ENCODE measurements at places on chromosomes 3 and 15.

- DNase-seq, result no peak
Observed at GRCh38 chr3:187899246-187899645, 154.0 kb upstream of the BCL6 start.

- DNase-seq, result no peak
Observed at GRCh38 chr3:135834465-135834864, 131.1 kb upstream of the PPP2R3A start.

DNA sequence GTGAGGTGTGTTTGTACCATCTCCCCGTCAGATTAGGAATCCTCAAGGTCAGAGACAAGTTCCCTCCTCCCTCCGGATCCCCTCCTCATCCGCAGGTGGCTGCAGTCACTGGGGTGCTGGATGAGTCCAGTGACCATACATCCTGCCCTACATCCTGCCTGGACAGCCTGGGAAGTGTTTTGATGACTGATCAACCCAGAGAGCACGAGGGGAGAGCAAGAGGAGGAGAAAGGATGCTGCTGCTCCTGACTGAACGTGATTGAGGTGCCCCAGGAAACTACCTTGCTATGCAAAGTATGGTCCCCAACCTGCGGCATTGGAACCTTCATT, 65.1 kb downstream of the SLC12A8 start:
- no peak for DNase-seq

DNA sequence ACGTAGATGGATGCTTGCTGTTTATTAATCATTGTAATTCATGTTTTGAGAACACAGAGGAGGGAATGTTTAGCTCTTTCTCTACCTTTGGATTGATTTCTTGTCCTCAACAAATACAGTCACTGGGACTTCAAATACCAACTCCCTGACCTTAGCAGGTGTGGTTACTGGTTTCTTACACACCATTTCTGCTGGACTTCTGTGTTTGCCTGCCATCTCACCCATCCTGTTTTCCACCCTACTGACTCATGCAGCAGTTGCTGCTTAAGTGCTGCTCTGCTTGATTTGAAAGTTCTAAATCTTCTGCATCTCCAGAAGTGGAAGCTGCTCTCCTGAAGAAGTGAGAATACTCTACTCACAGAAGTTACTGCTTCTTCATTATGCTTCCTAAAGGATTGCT, 170.3 kb downstream of the ZPLD1 start:
- DNase-seq, result no peak

DNA sequence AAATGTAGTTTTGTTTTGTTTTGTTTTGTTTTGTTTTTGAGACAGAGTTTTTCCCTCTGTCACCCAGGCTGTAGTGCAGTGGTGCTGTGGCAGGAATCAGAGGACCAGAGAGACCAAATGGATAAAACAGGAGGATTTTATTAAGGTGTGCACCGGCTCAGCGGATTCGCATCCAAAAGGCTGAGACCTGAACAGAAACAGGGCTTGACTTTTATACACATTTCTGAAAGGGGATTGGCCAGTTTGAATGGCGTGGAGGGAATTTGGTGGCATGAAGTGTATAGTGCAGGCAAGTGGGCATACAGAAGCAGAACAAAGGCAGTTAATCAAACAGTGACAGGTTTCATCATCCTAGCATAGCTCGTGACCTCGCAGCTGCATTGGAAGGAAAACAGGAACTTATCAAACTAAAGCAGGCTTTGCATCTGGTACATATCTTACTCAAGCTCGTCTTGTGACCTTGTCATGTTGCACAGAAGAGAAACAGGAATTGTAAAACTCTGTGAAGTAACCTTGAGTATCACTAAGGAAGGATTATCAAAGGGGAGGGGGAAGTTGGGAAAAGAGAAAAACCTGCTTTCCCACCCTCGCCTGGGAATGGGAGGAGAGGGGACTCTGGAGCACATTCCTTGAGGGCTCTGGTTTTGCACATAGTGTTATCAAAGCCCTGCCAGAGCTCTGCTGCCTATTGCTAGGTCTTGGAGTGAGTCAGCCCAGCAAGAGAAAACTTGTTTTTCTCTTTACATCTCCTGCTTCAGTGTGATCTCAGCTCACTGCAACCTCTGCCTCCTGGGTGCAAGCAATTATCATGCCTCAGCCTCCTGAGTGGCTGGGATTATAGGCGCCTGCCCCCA, 38.5 kb downstream of the C3orf62 start:
- DNase-seq, result no peak

DNA sequence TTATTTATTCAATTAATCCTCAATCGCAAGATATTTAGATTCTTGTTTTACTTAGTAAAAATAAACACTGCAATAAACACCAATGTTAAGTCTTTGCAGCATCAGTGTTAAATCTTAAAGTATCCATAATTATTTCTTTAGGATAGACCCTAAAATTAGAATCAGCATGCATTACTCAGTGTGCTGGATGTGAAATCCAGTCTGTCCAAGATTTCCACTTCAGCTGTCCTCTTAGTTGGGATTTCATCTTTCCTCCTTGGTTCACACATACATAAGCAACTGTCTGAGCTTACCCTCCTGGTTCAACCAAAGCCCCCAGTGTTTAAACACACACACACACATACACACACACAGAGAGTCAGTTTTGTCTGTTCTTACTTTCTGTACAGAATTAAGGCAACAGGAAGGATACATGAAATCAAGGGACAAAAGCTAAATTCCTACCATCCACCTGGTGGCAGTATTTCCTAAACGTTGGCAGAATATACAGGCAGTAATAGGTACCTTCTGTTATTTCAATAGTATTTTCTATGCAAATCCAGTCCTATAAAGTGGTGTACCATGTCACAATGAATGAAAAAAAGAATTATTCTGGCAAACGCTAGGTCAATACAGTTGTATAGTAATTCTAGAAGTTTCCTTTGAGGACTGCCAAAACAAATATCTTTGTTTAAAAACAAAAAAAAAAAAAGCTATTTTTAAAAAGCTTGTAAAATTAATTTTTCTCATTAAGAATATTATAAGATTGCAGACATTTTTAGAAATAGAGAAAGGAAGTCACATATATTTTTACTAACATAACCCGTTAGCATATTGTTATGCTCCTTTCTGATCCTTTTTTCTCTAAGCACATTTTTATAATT, 27.3 kb upstream of the DMXL2 start:
- DNase-seq, result peak; percentile 22

GRCh38 chr3:17515445-17516234, 226.8 kb downstream of the TBC1D5 start:
- no peak for DNase-seq

- no peak for DNase-seq
Observed at GRCh38 chr15:71272932-71273331, 157.7 kb downstream of the THSD4 start.

- DNase-seq, result no peak
Observed at GRCh38 chr3:18080198-18080689, 337.8 kb upstream of the TBC1D5 start.

DNA sequence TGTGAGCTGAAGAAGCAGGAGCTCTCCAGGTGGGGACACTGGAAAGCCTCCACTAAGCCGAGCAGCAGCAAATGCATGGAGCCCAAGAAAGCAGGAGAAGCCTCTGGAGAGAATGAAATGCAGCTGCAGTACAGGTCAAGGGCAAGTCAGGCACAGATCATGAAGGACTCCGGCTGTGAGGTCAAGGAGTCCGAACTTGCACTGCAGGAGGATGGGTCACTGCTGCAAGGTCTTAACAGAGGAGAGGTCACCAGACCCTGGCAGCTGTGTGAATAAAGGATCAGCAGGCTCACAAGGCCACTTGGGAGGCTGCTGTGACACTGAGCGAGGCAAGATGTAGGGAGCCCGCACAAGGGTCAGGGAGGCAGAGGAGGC, 24.7 kb upstream of the SLC41A3 start:
- no peak for DNase-seq

GRCh38 chr3:14403619-14404155, 1.3 kb downstream of the SLC6A6 start:
- DNase-seq, result no peak

GRCh38 chr3:105771392-105771791, 97.4 kb downstream of the CBLB start:
- no peak for DNase-seq

DNA sequence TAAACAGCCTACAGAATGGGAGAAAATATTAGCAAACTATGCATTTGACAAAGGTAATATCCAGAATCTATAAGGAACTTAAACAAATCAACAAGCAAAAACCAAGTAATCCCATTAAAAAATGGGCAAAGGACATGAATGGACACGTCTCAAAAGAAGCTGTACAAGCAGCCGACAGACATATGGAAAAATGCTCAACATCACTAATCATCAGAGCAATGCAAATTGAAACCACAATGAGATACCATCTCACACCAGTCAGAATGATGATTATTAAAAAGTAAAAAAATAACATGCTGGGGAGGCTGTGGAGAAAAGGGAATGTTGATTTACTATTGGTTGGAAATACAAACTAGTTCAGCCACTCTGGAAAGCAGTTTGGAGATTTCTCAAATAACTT, 30.7 kb upstream of the PPM1L start:
- no peak for DNase-seq

DNA sequence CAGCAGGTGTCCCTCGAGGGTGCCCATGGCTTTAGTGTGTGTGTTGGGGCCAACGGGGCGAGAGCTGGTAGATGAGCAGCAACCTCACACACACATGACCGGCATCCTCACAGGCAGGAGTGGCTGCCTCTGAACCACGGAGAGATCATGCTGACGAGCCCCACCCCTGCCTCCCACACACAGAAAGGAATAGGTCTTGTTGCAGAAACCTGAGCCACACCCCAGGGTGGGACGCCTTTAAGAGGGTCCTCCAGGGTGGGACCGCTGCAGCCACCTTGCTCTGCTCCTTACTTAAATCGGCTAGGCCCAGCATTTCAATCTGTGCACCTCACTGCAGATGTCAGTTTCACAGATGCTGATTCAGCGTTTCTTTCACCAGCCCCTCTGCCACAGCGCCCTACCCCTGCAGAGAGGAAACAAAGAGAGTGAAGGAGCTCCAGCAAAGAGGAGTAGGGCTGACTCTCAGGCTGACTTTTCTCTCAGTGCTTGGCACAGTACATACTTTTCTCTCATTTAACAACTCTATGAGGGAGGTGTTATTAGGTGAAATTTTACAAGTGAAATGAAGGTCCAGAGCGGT, 61.2 kb upstream of the EPHB3 start:
- no peak for DNase-seq

- DNase-seq, result no peak
Observed at GRCh38 chr3:59503441-59503840, 453.6 kb upstream of the CFAP20DC start.

DNA sequence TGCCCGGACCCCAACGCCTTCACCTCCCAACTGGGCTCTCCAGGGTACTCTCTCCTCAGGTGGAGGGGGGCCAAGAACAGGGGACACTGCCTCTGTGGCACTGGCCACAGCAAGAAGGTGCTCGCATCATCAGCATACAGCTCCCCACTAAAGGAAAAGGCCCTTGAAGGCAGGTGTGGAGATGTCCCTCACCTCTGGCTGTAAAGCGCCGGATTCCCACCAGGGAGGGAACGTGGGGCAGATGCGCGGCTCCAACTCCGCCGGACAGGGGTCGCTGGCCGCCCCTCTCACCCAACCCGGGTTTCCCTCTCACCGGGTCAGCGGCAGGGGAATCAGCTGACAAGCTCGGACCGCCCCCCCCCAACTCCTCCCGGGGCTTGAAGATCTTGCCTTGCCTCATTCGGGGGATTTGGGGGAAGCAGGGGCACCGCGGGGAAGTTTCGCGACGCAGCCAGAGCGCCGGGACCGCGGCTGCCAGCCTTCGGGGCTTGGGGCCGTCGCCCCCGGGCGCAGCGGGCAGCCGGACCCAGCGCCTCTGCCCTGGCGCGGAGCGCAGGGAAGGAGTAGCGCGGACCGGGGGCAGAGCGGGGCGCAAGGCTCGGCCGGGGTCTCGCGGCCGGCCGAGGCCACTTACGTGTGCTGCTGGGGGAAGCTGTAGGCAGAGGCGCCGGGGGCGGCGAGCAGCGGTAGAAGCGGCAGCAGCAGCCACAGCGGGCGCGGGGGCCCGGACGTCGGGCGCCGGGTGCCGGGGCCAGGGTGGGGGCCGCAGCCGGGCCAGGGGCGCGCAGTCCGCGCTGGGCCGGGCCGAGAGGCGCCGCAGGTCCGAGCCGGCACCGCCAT, 630 bp downstream of the CACNA2D2 start:
- DNase-seq, result no peak

DNA sequence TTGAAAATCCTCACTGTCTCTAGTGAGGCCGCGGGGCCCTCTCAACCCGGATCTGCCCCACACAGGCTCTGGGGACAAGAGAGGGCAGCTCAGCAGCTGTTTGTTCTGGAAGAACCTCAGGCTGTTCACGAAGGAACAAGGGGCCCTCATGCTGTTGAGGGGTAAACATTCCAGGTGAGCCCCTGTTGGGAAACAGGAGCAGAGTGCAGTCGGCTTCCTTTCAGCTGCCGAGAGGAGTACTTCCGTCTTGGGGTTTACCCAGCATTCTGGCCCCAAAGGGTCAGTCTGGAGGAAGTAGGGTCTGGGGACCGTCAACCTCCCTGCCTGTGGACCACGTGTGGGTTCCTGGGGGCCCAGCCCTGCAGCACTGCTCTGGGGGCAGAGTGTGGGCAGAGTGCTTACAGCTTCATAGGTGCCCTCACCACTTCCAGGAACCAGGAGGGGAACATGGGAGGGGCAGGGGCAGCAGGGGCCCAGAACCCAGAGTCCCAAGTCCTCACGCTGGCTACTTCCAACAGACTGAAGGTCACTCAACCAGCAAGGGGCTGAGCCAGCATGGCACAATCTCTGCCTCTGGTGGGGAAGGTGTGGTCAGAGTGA, 49.2 kb upstream of the CTSH start:
- DNase-seq, result no peak

DNA sequence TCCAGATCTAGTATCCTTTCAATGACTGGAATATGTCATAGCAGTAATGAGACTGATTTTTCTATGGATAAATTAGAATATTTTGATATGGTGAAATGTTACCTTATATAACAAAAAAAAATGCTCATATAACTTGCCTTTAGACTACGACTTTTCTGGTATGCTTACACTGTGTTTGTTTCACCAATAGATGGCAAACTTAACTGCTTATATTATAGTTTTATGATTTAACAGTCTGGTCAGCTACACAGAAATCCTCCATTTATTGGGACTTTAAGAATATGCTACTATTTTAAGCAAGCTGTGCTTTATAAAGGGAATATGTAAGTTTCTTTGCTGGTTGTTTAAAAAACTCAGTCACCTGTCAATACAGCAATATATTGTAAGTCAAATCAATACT, 205.6 kb downstream of the VGLL3 start:
- no peak for DNase-seq

Measured in NCI-H187 (cell line).